ENCODE measurements at places on chromosomes 6 and 20. TPM values are rescaled to one million over a fixed set of nuclear protein-coding genes. Genes with fewer than 3 reads are reported as not detected.

Gene ADTRP
- 2.2 TPM for total RNA-seq

Gene NKX2-2
- under 0.01 TPM for total RNA-seq

Gene ZC2HC1B
- total RNA-seq, result not detected

Gene NELFCD
- total RNA-seq, result 47.3 TPM

Gene KCNQ2
- not detected for total RNA-seq

Gene TSPO2
- total RNA-seq, result not detected
